Chondrocyte (in vitro differentiated cells): ENCODE measurements at places on chromosomes 16 and 17. TPM values are rescaled to one million over a fixed set of nuclear protein-coding genes. Genes with fewer than 3 reads are reported as not detected.

The ABCC6 gene
- total RNA-seq, result 0.99 to 2.7 TPM (median 1.5 TPM) in 3 replicates

The CRHR1 gene
- total RNA-seq, result not detected in 3 replicates

The OR1F1 gene
- total RNA-seq, result 0.37 to 0.38 TPM in 2 of 3 replicates, not detected in the other

The CCL14 gene
- total RNA-seq, result not detected in 3 replicates

The KRTAP9-2 gene
- total RNA-seq, result not detected in 3 replicates

The KRT12 gene
- total RNA-seq, result not detected in 3 replicates

The EPOP gene
- total RNA-seq, result 1.2 to 3.4 TPM (median 2.8 TPM) in 3 replicates

The FBXO39 gene
- total RNA-seq, result not detected in 3 replicates

DNA sequence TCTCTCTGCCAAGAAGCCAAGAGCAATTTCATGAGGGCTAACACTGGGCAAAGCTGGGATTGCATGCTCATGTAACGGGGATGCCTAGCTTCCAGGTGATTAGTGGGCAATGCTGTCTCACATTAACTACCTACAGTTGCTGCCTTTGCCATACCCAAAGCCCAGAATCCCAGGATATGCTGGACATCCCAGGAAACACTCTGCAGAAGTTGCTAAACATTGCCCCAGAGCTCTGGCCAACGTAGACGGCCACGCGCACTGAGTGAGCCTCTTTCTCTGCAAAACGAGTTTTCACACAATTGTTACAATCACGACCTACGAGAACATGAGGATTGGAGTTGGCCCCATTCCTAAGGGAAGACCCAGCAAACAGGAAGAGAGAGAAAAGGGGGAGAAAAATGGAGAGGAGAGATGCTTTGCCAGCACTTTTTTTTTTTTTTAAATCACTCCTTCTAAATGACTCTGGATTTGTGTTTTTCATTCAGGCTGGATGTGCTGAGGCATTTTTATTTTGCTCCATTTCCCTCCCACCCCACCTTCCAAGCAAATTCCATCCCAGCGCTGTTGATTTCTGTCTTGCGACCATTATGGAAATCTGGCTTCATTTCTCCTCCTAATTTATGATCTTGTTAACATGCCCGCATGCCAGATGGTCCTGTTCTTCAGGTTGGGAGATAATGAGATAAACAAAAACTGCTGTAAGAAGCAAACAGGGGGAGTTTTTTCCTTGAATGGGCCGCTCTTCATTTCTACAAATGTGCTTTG lies 112.8 kb upstream of the DNAH9 start:
- no peak for DNase-seq

- no peak for DNase-seq
Observed at GRCh38 chr17:36507266-36507665, 20.8 kb downstream of the ZNHIT3 start.

- no peak for DNase-seq
Observed at GRCh38 chr16:89456419-89456959, 33.9 kb downstream of the ANKRD11 start.

- no peak for DNase-seq
Observed at GRCh38 chr17:63483655-63484575, 7.1 kb downstream of the ACE start.

DNA sequence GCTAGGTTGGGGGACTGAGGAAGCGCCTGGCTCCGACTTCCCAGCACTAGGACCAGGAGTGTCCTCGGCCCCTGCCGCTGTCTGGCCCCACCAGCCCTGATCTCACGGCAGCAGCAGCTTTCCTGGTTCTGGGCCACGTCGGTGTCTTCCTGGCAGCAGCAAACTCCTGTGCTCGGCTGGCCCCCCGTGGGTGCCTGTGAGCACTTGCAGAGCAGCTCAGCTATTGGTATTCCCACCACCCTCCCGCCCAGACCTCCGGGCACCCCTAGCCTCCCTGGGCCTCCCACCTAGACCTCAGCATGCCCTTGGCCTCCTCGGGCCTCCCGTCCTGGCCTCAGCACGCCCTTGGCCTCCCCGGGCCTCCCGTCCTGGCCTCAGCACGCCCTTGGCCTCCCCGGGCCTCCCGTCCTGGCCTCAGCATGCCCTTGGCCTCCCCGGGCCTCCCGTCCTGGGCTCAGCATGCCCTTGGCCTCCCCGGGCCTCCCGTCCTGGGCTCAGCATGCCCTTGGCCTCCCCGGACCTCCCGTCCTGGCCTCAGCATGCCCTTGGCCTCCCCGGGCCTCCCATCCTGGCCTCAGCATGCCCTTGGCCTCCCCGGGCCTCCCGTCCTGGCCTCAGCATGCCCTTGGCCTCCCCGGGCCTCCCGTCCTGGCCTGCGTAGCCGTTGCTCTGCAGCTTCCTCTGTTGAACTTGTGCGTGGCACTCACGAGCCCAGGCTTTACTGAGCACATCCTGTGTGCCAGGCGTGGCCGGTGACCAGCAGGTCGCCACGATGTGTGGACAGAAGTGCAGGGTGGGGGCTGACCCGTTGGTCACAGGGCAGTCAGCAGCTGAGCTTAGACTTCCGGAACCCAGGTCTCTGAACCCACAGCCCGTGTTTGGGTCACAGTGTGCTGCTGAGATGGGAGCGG lies 51.8 kb upstream of the ACSF3 start:
- peak; percentile 89 for DNase-seq

- DNase-seq, result no peak
Observed at GRCh38 chr16:79607587-79607986, 7.0 kb upstream of the MAF start.

- peak; percentile 65 for DNase-seq
Observed at GRCh38 chr16:70161350-70161749, 12.2 kb upstream of the CLEC18C start.

GRCh38 chr16:25155553-25156460 lies 44.3 kb downstream of the LCMT1 start:
- DNase-seq, result no peak

DNA sequence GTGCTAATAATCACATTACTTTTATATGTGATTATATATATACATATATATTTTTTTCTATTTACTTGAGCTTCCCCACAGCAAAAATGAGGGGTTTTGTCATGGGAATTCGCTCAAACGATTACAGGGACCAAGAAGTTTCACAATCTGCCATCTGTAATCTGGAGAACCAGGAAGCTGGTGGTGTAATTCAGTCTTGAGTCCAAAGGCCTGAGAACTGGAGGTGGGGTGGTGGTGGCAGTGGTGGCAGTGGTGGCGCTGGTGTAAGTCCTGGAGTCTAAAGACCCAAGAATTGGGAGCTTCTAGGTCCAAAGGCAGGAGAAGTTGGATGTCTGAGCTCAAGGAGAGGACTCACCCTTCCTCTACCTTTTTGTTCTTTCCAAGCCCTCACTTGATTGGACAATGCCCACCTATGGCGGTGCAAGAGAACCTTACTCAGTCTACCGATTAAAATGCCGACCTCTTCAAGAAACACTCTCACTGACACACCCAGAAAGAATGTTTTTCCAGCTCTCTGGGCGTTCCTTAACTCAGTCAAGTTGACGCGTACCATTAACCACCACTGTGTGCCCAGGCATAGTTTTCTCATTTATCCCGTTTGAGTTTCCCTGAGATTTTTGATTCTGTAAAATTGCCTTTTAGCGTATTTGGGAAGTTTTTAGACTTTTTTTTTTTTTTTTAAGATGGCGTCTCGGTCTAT lies 31.9 kb downstream of the POLR2A start:
- DNase-seq, result no peak

DNA sequence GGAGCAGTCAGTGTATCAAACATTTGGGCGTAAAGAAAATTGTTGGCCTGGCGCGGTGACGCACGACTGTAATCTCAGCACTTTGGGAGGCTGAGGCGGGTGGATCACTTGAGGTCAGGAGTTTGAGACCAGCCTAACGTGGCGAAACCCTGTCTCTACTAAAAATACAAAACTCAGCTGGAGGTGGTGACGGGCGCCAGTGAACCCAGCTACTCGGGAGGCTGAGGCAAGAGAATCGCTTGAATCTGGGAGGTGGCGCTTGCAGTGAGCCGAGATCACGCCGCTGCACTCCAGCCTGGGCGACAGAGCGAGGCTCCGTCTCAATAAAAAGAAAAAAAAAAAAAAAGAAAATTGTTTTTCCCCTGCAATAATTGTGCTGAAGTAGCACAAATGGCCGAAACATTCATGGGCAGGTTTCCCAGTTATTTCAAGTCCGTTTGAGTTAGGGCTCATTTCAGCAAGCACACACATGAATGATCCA lies 1.4 kb downstream of the GCSH start:
- no peak for DNase-seq
